HFF-Myc (cell line): ENCODE measurements at places on chromosomes 5 and 9.

- no peak for DNase-seq
Measured at GRCh38 chr5:95238560-95239325, 46.2 kb downstream of the MCTP1 start.

GRCh38 chr9:107309271-107309670, 26.2 kb downstream of the RAD23B start:
- DNase-seq: no peak

DNA sequence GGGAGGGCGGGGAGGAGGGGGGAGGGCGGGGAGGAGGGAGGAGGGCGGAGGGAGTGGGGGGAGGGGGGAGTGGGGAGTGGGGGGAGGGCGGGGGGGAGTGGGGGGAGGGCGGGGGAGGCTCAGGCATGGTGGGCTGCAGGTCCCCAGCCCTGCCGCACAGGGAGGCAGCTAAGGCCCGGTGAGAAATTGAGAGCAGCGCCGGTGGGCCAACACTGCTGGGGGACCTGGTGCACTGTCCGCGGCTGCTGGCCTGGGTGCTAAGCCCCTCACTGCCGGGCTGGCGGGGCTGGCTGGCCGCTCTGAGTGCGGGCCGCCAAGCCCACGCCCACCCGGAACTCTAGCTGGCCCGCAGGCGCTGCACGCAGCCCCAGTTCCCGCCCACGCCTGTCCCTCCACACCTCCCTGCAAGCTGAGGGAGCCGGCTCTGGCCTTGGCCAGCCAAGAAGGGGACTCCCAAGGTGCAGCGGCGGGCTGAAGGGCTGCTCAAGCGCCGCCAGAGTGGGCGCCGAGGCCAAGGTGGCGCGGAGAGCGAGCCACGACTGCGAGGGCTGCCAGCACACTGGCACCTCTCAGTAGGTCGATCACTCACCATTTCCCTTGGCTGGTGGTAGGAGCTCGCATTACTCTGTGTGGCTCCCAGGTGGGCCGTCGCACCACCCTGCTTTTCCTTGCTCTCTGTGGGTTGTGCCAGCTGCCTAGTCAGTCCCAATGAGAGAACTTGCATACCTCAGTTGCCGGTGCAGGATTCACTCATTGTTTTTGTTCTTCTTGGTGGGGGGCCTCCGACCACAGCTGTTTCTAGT, 160.2 kb downstream of the CNTLN start:
- no peak for DNase-seq

- DNase-seq: no peak
Measured at GRCh38 chr5:6615034-6615815, 17.6 kb downstream of the NSUN2 start.

DNA sequence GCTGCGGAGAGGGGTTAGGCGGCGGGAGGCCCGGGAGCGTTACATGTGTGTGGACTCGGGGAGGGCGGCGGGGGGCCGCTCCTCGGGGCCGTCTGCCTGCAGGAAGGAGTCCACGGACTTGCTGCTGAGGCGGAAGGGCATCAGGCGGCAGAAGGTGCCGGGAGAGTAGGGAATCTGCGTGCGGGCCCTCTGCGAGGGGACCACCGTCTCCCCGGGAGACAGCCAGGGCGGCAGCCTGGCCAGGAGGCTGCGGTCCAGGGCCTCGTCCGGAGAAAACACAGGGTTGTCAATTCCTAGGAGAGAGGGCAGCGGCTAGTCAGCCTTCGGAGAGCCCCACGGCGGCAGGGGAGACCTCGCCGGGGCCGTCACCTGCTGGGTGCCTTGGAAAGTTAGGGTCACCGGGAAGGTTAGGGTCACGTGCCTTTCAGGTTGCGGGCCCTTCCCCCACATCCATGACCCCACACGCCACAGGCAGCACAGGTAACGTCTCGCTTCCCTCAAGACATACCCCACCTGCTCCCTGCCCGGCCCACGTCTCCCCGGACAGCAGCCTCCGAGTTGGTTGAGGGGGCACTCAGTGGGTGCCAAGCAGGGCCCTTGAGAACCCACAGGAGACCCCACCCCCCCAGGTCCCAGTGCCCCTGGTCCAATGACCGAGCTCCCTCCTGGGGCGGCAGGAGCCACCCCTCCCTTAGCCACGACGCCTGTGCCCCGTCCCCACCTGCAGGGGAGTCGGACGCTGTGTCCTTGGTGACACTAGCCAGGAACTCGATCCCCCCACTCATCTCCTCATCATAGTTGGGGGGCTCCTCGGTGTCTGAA, 32.1 kb downstream of the EXOC3 start:
- no peak for DNase-seq

DNA sequence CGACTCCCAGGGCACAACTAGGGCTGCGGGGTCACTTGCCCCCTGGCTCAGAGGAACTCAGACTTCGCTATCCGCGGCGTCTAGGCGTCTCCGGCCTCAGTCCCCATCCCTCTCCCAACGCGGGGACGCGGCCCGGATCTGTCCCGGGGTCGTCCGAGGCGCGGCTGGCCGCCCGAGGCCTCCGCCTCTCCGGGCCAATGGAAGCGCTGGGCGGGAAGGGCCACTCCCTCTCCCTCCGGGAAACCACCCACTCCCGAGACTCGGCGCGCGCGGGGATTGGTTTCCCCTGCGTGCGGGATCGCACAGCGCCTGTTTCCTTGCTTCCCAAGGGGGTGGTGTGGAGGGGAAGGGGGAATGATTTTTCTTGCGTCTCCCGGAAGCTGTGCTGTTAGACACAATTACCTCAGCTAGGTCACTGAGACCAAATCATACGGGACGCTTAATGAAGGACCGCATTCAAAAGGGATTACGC, 38.3 kb downstream of the NR2F1 start:
- no peak for DNase-seq

- DNase-seq: no peak
Measured at GRCh38 chr5:133819977-133820471, 148.4 kb downstream of the C5orf15 start.

- DNase-seq: no peak
Measured at GRCh38 chr9:17963498-17963897, 384.6 kb downstream of the SH3GL2 start.

- DNase-seq: no peak
Measured at GRCh38 chr5:73170522-73170921, 2.5 kb upstream of the TMEM174 start.

DNA sequence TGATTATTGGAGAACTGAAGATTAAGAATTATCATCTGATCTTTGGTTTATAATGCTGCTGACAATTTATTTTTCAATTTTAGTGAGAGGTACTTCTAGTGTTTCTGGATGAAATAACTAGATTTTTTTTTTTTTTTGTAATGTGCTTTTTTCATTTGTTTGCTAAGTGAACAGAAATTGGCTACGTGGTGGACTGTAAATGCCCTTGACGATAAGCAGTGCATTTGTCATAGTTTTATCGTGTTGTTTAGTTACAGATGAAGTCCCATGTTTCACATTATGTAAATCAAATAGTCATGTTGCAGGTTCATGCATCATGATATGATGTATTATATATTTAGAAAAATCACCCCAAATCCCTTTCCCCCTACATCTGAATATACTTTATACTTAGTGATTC, 81.0 kb downstream of the ADAMTS19 start:
- DNase-seq: no peak

DNA sequence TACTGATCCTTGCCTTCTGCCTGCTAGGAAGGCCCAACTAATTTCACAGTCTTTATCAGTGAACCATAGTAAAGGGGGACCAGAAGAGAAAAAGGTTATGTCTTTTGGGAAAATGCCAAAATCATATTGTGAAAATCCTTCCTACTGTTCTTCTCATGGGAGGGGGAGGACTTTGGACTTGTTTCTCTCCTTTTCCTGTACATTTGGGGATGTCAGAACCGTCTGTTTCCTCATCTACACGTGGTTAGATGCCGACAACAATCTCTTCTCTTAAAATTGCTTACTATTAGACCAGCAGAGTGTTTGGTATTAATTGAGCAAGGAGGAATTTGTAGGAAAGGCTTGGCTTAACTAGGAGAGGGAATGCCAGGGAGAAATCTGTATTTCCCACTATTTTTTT, 77.2 kb downstream of the TMC1 start:
- DNase-seq: no peak

GRCh38 chr5:122192497-122193496, 63.5 kb downstream of the ZNF474 start:
- peak; percentile 52 for DNase-seq

DNA sequence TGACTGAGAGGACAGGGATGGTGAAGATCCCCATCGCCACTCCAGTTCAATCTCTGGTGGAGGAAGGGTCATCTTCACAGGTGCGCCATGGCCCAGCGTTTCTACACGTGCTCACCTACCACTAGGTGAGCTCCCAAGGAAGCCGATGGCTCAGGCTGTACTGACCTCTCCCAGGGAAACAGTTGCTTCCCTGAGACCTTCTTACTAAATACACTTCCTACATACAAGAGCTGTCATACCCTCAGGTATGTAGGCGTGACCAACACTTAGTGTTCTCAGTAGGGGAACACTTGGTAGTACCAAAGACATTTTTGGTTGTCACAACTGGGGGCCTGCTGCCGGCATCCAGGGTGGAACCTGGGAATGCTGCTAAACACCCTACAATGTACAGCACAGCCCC, 75.2 kb downstream of the TENT4A start:
- DNase-seq: no peak

DNA sequence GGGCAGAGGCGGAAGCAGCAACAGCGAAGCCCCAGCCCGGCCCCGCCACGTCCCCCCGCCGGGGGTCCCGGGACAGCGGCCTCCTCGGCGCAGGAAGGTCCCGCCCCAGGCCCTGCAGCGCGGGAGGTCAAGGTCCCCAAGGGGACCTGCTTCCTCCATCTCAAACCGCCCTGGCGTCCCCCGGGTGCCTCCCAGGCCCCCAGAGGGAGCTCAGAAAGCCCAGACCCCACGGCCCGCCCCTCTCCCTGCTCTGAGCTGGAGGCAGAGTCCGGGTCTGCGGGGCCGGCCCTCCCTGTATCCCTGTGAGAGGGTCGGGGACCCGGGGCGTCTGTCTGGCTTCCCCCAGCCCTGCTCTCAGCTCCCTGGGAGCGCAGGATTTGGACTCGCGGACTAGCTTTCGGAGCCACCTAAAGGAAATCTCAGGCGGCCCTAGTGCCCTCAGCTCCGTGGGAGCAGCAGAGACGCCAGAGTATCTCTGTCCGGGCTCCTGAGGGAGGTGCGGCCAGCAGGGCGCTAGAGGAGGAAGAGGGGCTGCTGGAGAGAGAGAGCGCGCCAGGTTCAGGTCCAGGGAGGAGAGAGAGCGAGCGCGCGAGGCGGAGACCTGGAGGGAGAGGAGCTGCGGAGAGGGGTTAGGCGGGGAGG, 30.7 kb downstream of the EXOC3 start:
- no peak for DNase-seq

- DNase-seq: peak; percentile 54
Measured at GRCh38 chr5:138180183-138180782, 1.4 kb downstream of the KIF20A start.

DNA sequence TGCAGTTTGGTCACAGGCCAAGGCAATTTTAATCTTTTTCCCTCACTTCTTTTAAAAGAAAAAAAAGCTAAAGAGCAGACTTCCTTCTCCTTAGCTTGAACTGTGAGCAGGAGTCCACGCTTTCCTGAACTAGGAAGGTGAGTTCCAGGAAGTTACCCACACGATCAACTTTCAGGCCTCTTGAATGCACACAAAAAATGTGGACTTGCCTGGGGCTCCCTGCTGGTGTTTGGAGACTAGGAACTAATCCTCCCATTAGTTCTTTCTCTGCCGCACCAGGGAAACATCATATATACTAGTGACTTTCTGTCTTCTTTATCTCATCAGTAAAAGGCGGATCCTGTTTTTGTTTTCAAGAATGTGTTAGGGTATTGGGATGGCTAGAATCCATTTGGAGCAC, 240.0 kb downstream of the GOLPH3 start:
- DNase-seq: no peak

- DNase-seq: no peak
Measured at GRCh38 chr9:83655433-83655832, 32.5 kb downstream of the IDNK start.

- DNase-seq: peak; percentile 88
Measured at GRCh38 chr5:143536364-143536763, 132.9 kb upstream of the NR3C1 start.

DNA sequence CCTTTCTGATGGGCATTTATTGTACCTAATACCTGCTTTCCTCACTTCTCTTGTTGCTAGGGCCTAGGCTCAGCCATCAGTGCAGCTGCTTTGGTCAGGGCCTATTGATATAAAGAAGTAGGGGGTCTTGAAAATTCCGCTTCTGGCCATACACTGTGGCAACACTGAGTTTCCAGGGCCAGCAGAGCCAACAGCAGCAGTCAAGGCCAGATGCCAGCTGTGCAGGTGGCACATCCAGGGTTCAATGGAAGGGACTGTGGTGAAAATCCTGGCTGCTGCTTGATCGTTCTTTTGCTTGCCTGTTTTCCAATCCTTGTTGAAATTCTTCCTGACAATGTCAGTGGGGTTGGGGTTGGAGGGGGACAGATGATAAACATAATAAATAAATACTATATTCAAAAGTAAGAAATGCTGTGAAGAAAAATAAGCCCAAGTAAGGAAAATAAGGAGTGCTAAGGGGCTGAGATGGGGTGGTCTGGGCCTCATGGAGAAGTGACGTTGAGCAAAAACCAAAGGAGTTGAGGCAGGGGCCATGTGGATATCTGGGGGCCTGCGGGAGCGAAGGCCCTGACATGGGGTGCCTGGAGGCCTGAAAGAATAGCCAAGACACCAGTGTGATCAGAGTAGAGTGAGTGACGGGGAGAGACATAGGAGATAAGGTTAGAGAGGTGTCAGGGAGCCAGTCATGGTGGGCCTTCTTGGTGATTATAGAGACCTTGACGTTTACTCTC, 91.0 kb upstream of the ALDH1B1 start:
- DNase-seq: no peak

DNA sequence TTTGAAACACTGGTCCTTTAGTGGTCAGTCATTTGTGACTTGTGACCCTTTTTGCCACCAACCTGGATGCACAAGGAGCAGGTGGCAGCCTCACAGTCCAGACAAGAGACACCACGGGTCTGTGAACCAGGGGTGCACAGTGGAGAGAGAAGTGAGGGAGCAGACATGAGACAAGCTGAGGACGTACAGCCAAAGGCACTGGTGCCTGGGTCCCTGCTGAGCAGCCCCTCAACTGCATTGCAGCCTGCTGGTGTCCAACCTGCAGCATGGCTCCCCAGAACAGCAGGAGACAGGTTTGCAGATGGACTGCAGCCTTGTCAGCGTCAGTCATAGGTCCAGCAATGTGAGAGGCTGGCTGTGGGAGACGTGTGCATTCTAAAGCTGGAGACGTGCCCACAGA, 124.2 kb upstream of the FSTL4 start:
- DNase-seq: no peak

GRCh38 chr5:154966081-154966841, 25.4 kb downstream of the MRPL22 start:
- no peak for DNase-seq

GRCh38 chr5:92313385-92313784, 930.3 kb upstream of the ARRDC3 start:
- DNase-seq: no peak

DNA sequence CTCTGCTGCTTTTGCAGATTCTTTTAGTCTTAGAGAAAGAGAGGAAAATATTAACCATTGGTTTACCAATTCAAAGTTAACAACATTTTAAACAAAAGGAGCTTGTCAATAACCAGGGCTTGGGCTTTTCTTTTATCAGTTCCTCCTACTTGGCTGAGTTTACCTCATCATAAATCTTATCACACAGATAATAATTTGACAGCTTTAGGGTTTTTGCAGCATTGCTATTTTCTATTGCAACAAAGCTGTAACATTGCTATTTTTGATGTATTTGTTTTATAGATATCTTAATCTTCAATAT, 9.8 kb upstream of the ABL1 start:
- no peak for DNase-seq

GRCh38 chr5:1010181-1010510, 1.5 kb downstream of the NKD2 start:
- DNase-seq: no peak
